ENCODE measurements at places on chromosomes 7 and 10.

- peak; percentile 28 for DNase-seq
Measured at GRCh38 chr10:101397140-101397539, 43.2 kb downstream of the BTRC start.

GRCh38 chr10:6327961-6328698, 125.4 kb downstream of the PFKFB3 start:
- no peak for DNase-seq

DNA sequence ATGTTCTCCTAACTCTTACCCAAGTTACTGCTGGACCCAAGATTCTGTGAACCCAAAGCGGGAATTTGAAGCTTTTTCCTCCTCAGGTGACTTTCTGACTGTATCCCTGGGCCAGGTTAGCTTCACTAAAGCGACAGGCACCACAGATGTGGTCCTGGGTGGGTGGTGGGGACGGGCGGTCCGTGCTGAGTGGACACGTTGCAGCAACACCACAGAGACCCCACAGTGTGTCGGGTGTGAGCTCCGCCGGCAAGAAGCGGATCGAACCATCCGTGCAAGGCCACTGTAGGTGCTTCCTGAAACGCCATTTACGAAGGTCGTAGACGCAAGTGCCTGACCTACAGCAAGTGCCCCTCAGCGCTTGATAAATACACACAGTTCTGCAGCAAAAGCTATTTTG, 325.9 kb downstream of the ADARB2 start:
- no peak for DNase-seq

DNA sequence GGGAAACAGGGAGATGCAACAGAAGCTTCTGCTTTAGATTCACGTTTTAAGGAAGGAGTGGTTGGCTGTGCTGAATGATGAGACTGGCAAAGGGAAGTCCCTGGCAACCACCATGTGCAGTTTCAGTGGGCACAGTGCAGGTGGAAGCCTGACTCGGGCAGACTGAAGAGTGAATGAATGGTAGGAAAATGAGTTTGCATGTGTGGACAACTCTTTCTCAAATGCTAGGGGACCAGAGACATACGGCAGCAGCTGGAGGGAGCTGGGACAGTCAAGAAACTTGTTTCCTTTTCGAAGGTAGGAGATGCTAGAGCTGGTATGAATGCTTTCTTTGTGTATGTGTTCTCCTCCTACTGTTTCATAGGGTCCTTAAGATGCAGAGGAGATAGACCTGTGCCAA, 29.0 kb downstream of the PODXL start:
- no peak for DNase-seq

- DNase-seq: no peak
Measured at GRCh38 chr7:98369726-98370125, 31.2 kb downstream of the BAIAP2L1 start.

DNA sequence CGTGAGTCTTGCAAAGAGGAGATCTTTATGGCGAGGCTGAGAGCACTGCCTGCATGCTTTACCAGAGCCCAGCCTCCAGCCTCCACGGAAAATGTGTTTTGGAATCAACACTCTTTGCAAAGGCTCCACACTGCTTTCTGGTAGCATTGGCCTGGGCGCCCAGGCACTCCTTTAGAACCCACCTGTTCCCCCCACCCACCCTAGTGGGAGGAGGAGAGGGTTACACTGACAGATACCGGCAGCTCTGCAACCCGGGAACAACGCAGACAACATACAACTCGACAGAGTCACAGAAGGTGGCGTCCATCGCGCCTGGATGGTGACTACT, 5.5 kb upstream of the MNX1 start:
- no peak for DNase-seq

GRCh38 chr10:110691139-110691538, 47.0 kb downstream of the RBM20 start:
- no peak for DNase-seq

DNA sequence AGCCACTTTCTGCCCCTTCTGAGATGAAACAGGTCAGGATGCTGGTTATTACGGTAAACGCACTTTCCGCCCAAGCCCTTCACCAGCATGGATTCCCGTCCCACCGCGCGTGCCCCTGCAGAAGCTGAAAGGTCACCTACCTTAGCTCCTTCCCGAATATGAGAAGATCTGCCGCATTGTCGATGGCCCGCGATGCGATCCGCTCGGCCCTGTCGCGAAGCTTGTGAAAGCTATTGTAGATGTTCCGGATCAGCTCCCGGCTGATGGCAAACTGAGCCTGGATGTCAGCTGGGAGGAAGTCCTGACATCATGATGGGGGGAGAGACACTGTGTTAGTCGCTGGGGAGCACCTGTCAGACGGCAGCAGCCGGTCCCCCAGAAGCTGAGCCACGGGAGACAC, 22.1 kb downstream of the NUDT1 start:
- no peak for DNase-seq

GRCh38 chr7:11727864-11728263, 104.1 kb downstream of the THSD7A start:
- DNase-seq: no peak
